Right renal pelvis (tissue), 4 donors: ENCODE measurements at places on chromosomes 6 and 20. TPM values are rescaled to one million over a fixed set of nuclear protein-coding genes. Genes with fewer than 3 reads are reported as not detected.

- DNase-seq: no peak
These were observed 77.0 kb downstream of the PLCB1 start for GRCh38 chr20:8209061-8209460.

- no peak for DNase-seq
These were observed 235.2 kb upstream of the PMEPA1 start for GRCh38 chr20:57944988-57945387.

GRCh38 chr6:88855541-88856147, 107.8 kb downstream of the RNGTT start:
- no peak for DNase-seq

- no peak for DNase-seq
These were observed 50.6 kb downstream of the SLC22A3 start for GRCh38 chr6:160398674-160399271.

GRCh38 chr6:63352544-63353285, 32.9 kb upstream of the LGSN start:
- DNase-seq: no peak

DNA sequence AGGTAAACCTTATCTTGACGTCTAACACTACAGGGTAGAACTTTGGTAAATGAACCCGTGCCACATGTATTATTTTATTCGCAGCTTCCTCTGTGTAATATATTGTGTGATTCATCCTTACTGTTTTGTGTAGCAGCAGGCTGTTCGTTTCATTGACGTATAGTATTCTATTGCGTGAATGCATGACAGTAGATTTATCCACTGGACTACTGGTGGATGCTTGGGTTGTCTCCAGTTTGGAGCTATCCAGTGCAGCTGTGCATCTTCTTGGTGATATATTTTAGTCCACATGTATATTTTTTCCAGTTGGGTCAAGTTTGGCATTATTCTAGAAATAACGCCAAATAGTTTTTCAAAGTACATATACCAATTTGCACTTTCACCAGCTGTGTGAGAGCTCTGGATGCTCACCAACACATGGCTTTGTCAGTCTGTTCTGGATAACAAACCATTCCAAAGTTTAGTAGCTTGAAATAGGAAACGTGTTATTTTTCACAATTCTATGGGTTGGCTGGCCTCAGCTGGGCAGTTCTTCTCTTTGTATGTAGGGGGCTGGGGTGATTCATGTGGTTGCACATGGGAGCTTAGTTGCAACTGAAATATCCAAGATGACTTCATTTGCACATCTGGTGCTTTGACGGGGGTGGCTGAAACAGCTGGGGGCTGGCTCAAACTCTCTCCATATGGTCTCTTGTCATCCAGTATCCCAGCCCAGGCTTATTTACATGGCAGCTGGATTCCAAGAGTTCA, 9.3 kb downstream of the ECT2L start:
- no peak for DNase-seq

- DNase-seq: no peak
These were observed 172.4 kb downstream of the ADGB start for GRCh38 chr6:146770965-146771735.

DNA sequence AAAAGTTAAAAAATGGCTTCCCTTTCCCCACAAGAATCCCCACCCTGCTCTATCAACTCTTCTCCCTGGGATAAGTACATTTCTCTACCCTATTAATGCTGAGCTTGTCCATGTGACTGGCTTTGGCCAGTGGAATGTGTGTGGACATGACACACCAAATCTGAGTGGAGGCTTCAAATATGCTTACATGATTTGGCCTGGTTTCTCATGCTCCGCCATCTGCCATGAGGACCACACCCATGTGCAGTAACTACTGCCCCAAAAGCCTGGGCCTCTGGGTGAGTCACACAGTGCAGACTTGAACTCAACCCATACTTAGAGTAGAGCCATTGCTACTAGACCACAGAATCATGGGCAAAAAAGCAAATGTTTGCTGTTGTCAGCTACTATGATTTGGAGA, 65.4 kb downstream of the PRND start:
- DNase-seq: no peak

DNA sequence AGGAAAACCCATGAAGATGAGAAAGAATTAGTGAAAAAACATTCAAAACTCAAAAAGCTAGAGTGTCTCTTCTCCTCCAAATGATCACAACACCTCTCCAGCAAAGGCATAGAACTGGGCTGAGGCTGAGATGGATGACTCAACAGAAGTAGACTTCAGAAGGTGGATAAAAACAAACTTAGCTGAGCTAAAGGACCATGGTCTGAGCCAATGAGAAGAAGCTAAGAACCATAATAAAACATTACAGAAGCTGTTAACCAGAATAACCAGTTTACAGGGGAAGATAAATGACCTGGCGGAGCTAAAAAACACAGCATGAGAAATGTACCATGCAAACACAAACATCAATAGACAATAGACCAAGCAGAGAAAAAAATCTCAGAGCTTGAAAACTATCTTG, 904.1 kb upstream of the MANEA start:
- no peak for DNase-seq

- DNase-seq: no peak
These were observed 9.8 kb upstream of the MAPK13 start for GRCh38 chr6:36120539-36120938.

DNA sequence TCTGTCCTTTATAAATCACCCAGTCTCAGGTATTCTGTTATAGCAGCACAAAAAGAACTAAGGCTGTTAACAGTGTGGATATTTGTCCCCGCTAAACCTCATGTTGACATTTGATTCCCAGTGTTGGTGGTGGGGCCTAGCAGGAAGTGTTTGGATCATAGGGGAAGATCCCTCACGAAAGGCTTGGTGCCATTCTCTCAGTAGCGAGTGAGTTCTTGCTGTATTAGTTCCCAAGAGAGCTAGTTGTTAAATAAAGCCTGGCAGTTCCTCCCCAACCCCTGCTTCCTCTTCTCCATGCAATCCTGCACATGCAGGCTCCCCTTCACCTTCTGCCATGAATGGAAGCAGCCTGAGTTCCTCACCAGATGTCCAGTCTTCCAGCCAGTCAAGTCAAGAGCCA, 29.8 kb upstream of the ERVFRD-1 start:
- DNase-seq: no peak

DNA sequence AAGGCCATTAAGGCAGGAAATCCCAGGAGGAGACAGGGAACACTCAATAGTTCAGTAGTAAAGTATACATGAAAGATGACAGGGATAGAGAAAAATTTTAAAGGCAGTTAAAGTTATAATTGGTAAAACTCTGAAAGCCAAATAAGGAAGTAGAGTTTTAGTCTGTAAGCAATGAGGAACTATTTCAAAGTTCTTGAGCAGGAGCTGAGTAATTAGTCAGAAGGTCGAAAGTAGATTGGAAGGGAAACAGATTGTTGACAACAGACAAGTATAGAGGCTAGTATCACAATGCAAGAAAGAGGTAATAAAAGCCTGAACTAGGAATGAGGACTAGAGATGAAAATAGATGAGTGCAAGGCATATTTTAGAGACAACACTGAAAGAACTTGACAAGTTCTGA, 150.3 kb downstream of the CDK19 start:
- no peak for DNase-seq

GRCh38 chr6:161198783-161199460, 74.9 kb downstream of the AGPAT4 start:
- DNase-seq: no peak

DNA sequence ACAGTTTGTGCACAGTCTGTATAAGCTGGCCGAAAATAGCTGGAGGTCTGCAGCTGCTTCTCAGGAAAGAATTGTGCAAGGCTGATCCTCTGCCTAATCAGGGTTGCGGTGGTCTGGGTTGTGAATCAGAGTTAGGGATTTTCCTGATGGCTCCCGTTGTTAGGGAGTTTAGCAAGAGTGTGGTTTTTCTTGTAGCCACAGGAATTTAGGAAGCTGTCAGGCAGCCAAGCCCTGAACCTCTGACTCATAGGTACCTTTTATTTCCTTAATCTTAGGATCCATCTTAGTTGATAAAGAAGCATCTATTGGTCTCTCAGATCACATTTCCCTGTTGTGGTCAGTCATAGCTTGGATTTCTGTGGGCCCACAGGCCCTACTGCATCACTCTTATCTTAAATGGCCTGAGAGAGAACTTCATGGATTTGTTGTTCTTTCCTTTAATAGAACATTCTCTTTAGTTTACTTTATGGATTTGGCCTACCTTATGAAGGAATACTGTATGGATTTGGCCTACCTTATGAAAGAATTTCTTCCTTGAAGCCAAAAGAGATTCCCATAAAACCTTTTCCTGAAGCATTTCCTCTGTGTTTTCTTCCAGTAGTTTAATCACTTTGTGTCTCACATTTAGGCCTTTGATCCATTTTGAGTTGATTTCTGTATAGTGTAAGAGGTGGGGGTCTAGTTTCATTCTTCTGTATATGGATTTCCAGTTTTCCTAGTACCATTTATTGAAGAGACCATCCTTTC, 10.3 kb downstream of the KIF25 start:
- no peak for DNase-seq

- DNase-seq: no peak
These were observed 64.1 kb upstream of the CLVS2 start for GRCh38 chr6:122931916-122932315.

- DNase-seq: no peak
These were observed 156.0 kb downstream of the DST start for GRCh38 chr6:56486681-56487080.

DNA sequence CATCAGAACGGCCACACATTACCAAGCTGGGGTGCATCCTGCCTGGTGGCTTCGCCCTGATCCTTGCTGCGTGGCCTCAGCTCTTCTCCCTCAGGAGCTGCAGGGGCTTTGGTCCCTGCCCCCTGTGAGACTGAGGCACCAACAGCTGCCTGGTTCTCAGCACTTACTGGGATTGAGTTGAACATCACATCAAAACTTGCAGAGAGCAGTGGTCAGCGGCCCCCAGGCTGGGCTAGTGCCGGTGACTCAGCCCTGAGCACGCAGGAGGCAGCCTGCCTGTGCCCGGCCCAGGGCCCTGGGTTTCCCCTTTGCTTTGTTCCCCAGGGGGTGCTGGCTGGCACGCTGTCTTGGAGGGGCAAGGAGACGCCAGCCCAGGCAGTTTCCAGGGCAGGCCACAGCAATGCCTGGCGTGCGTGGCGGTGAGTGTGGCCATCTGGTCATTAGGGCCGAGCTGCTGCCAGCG, 63.3 kb downstream of the DLL1 start:
- no peak for DNase-seq

GRCh38 chr6:127299522-127300240, 33.0 kb downstream of the RNF146 start:
- DNase-seq: no peak

DNA sequence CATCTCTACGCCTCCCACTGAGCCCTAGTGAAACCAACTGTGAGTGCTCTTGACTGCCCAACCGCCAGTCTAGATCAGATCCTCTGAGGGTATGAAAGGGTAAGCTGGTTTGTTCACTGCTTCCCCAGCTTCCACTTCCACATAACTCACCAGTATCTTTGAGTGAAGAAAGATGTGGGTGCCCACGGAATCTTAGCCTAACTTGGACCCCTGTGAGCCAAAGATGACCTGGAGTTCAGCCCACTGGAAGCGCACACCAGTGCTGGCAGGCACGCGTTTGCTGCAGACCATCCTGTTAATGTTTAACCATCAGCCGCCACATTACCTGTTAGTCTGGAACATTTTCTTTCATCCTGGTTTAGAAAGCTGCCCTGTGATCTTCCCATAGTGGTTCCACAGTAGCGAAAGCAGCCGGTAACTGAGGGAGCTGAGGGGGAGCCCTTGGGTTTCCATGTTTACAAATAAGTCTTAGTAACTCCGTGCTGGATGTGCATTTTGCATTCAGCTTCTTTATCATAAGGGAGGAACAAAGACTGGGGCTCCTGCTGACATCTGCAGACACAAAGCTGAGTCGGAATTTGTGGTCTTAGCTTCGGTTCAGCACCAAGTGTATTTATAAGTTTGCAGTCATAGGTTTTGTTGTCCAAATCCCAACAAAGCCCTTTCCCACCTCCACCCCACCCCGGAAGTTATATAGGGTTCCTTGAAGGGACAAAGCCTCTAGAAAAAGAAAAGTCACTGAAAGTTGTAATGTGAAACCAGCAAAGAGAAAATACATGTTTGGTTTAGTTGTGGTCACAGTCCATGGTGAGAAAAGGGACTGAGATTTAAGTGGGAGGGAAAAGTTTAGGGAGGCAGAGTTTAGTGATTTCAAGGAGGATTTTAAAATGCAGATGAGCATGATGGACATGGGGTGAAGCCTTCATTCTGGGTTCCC, 71.0 kb downstream of the SSR1 start:
- peak; percentile 70 for DNase-seq

- DNase-seq: no peak
These were observed 38.0 kb downstream of the PKHD1 start for GRCh38 chr6:52049252-52050050.

- no peak for DNase-seq
These were observed 26.5 kb upstream of the ABT1 start for GRCh38 chr6:26570027-26570809.

DNA sequence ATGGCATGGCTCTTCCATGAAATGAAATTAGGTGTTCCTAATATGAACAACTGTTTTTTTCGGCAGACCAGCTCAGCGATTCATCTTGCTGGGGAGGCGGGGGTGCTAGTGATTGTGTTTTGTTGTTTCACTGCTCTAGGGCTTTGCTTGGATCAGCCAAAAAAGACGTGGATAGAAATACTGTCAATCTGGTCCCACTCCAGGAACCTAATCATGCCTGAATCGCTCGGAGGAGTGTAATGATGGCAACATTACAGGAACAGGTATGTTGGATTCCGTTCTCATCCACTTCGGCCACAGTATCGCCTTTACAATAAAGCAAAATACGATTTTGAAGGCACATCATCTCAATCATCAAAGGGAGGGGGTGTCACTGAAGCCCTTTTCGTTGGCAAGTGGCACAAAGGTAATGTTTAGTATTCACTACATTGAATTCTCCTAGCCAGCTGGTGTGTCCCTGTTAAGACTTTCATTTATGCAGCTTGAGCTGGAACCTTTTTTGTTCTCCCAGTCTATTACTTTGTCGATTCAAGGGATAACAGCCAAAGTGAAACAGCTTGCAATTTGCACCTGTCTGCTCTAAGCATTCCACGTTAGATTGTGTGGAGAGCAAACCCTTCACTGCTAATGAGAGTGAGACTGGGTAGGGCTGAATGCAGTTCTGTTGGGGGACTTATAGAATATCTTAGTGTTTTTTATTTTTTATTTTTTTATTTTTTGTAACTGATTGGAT, 477.7 kb downstream of the TFAP2A start:
- DNase-seq: no peak

The SSR1 gene
- polyA plus RNA-seq: 140 TPM

The KCNQ2 gene
- polyA plus RNA-seq: 5.0 TPM

The RPP40 gene
- 12.5 TPM for polyA plus RNA-seq

The IRAK1BP1 gene
- 13.6 TPM for polyA plus RNA-seq

The SLC17A3 gene
- polyA plus RNA-seq: 0.60 TPM

The SLC35F1 gene
- polyA plus RNA-seq: 3.6 TPM

The JPH2 gene
- polyA plus RNA-seq: 1.4 TPM

The ACSS1 gene
- polyA plus RNA-seq: 36.6 TPM

The TBXT gene
- polyA plus RNA-seq: not detected

The VSX1 gene
- polyA plus RNA-seq: not detected

The PTCRA gene
- polyA plus RNA-seq: not detected

The PDE7B gene
- 9.3 TPM for polyA plus RNA-seq

The ELOVL4 gene
- 3.8 TPM for polyA plus RNA-seq

The ARMC12 gene
- polyA plus RNA-seq: 1.1 TPM

The SLPI gene
- not detected for polyA plus RNA-seq

The ZNF334 gene
- 33.9 TPM for polyA plus RNA-seq

The LY6G6D gene
- polyA plus RNA-seq: 0.82 TPM

The PAK5 gene
- 0.55 TPM for polyA plus RNA-seq

The BPIFB4 gene
- polyA plus RNA-seq: not detected

The SNPH gene
- 2.7 TPM for polyA plus RNA-seq

The PLN gene
- 5.2 TPM for polyA plus RNA-seq

The ACOT13 gene
- 41.2 TPM for polyA plus RNA-seq

The NKX2-4 gene
- not detected for polyA plus RNA-seq

The SYTL3 gene
- polyA plus RNA-seq: 3.8 TPM

The FAM217A gene
- polyA plus RNA-seq: 1.2 TPM

The SOX18 gene
- polyA plus RNA-seq: 19.7 TPM
